Stimulated activated CD4-positive, alpha-beta T cell treated with anti-CD3 and anti-CD28 coated beads, Interleukin-4, amount 100 ng/mL, for 24 hours (primary cell): ENCODE measurements at places on chromosomes 2 and 18.

DNA sequence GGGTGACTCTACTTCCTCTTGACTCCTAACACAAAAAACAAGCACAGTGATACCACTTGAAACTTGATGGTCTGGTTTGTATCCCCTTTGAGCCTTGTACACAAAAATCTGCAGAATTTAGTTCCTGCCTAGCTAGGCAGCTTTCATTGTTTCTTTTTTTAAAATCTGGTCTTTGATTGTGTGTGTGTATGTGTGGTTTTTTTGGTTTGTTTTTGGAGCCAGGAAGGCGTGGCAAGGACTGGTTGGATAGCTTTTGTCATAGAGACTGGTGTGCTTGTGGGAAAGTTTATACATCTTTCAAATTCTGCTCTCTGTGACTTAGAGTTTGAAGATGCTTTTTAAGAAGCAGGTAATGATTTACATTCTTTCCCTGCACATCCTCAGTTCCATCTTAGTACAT is 127.4 kb downstream of the TANC1 start:
- no peak for DNase-seq

DNA sequence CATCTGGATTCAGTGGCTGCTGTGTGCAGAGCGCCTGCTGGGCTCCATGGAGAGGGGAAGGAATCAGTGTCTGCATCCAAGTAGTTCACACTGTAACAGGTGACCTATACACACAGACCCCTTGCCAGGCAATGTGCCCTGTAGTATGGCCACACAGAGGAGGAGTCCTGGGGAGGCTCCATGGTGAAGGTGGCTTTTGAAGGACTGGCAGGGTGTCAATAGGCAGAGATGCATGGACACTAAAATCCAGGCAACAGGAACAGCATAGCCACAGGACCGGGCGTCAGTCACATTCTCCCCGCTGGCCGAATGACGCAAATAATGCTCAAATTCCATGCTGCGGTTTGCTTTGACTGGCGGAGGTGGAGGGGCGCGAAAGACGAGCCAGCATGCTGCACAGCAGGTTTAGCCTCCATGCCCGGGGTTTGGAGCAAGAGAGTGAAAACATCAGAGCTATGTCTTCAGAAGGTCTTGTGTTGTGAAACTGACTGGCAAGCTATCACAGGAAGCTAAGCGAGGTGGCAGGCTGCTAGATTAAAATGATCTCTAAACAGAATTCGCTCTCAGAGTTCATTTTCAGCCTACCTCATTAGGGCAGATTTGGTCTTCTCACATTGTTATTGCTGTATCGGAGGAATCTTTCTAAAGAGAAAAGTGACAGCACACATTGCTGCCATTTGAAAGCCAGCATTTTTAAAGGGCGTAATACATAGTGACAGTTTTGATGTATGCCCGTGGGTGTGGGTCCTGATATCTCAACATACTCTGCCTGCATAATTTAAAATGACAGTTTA is 1.2 kb upstream of the CHMP1B start:
- peak; percentile 55 for DNase-seq

DNA sequence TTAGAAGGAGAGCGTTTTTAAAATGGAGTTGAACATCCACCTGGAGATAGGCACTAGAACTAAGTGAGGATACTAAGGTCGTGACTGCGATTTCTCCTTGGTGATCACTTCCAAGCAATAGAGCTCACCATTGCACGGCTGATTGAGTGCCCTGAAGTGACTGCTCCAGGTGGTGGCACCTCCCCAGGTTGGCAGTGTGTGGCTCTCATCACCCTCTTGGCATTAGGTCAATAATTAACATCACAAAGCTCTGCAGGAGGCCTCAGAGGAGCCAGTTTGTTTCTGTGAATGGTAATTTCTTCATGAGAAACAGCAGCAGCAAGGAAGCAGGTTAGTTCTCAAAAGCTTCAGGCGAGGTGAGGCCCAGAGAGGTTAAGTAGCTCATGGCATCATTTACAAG is 259.6 kb downstream of the CLIP4 start:
- no peak for DNase-seq

DNA sequence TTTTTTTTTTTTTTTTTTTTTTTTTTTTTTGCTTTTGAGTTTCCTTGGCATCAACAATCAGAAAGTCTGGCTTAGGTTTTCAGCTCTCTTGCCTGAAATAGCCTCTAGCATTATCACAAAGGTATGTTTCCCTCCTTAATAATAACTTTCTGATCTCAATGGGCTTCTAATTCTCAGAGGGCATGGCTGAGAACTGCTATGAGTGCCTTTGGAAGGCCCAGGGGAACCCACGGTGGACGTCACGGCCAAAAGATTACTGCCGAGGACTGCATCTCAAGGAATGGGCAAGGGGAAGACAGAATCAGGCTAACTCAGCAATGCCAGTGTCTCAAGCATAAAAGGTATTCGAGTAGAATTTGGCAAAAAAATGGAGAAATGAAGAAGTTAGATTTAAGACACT is 73.2 kb upstream of the SLC14A2 start:
- DNase-seq: no peak

- DNase-seq: no peak
Measured at GRCh38 chr2:162254236-162254871, 11.1 kb upstream of the FAP start.

GRCh38 chr2:63408530-63408929 is 179.7 kb downstream of the WDPCP start:
- no peak for DNase-seq

DNA sequence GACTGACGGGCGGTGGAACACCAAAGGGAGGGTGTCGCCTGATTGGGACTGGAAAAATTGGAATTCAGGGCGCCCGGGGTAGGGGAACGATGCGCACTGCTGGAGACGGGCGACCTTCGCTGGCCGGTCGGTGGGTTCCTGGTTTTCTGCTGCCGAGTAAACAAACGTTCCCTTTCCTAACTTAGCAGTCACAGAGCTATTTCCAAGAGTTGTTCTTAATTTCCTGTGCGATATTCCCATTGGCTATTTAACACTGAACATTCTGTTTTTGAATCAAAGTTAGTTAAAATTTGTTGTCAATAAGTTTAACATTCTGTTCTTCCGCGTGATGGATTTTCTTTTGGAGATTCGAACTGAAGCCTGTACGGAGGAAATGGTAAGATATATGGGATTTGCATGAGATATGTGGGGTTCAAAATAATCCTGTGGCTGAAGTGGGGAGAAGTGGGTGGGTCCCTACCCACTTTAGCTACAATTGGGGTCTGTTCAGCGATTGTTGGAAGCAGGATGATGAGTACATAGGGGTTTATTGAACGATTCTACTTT is 862 bp downstream of the C18orf54 start:
- no peak for DNase-seq

DNA sequence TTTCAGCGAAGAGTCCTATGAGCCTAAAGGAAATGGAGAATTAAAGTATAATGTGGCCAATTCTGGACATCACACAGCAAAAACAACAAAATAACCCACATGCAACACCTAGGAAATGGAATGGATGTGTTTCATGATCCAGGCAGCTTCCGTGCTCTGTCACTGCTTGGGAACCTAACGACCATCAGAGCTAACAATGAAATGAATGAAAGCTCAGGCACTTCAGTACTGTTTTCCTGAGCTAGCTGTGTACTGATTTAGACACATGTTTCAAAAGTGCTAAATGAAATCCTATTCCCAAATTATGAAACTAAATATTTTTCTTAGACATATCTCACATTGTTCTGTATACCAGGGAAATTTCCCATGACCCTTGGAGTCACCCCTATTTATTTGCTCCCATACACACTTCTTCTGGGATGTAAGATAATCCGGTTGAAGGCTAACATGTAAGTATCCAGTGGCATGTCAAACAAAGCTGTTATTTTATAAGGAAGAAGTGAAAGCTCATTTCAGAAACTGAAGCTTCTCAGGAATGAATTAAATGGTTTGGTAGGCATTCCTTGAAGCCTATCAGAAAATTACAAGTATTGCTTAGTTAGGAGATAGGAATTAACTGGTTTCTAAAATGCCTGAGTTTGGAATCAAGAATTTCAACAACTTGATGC is 108.5 kb upstream of the RND3 start:
- no peak for DNase-seq

DNA sequence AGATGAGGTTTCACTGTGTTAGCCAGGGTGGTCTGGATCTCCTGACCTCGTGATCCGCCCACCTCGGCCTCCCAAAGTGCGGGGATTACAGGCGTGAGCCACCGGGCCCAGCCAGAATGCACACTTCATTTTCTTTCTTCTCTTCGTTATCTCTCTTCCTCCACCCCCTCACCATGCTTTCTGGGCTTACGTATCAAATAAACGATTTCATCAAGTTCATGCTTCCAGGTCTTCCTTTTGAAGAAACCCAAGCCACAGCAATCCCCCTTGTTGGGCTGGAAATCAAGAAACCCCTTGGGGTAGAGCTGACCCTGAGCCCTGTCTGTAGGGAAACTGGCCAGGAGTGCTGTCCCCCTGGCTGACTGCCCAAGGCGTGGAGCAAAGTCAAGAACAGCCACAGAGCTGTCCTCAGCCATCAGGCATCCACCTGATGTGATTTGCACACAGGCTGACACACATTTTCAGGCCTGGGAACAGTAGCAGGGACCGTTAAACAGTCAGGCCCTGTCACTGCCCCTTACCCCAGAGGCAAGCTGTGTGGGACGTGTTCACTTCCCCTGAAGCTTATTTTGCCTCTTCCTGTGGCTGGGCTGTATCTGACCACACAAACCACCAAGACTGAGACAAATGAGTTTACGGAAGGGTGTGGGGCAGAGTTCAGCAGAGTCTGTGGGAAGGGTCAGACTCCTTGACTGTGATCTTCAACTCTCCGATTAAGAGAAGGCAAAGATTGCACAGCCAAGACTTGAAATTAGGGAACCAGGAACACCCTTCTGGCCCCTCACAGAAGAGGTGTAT is 15.1 kb upstream of the NMUR1 start:
- peak; percentile 59 for DNase-seq

GRCh38 chr2:167826906-167827305 is 420.5 kb downstream of the STK39 start:
- no peak for DNase-seq
